GF-D8 (cell line): ENCODE measurements at places on chromosomes 2 and 18.

DNA sequence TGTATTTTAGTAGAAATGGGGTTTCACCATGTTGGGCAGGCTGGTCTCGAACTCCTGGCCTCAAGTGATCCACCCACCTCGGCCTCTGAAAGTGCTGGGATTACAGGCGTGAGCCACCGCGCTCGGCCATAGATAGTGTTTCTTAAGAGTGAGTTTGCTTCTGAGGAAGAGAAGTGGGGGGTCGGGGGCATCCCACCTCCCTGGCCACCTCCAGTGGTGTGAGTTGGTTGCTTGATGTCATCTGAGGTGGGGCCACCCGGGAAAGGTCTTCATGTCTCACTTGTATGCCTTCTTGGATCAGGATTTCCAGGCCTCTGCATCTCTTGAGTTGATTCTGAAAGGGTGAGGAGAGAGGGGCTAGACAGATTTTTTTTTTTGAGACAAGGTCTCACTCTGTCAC lies 57.1 kb downstream of the AGAP1 start:
- DNase-seq: no peak

DNA sequence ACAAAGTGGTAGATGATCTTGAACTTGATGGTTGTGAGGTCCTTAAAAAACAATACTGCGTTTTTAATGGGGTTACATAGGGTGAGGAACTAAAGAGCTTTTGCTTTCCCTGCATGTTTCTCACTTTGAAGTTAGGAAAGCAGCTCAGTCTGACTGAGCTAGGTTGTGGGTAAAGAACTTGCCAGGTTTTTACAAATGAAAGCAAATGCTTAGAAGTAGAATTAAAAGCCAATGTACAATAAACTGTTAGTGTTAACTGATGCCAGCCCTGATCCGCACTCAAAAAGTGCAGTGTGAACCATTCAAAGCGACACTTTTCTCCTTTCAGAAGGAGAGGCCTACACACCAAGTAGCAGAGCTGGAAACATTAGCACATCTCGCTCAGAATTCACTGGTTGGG lies 270.3 kb downstream of the AGPS start:
- no peak for DNase-seq

GRCh38 chr2:25042321-25043240 lies 705 bp downstream of the EFR3B start:
- DNase-seq: no peak

- DNase-seq: no peak
These were observed 20.5 kb downstream of the CFAP65 start for GRCh38 chr2:219020604-219021365.

DNA sequence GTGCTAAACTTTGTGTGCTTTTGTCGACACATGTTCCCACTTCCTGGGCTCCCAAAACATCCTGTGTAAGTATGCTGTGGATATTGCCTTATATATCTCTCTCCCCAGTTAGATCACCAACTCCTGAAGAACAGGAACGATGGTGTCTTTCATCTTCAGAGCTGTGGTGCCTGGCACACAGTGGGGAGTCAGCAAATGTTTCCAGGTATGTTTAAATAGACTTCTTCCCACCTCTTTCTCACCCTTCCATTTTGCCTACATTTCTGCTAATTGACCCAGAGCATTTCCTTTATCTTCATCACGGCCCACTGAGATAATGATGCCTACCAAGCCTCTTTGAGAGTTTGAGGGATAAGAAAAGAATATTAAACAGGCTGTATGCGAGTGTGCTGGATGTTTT lies 60.7 kb downstream of the RND3 start:
- DNase-seq: no peak

DNA sequence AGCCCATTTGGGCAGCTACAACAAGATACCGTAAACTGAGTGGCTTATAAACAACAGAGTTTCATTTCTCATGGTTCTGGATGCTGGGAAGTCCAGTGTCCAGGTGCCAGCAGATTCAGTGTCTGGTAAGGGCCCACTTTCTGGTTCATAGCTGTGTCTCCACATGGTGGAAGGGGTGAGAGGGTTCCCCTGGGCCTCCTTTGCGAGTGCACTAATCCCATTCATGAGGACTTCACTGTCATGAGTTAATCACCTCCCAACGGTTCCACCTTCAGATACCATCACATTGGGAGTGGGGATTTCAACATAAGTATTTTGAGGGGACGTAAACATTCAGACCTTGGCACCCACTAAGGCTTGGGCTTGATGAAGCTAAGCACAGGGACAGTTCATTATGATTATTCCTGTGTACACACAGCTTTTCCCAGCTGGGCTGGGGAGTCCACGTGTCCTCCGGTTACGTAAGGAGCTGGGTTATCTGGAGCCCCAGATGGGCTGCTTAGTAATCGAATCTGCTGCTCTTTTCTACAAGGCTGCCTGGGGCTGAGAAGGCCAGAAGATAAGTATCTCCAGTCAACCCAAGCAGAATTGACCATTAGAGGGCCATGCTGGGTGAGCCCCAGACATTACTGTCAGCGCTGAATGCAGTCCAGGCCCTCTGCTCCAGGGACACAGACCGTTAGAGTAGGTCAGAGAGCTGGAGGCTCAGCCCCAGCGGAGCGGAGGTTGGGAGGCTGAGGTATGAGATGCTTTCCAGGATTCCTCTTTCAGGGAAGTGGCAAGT lies 42.7 kb downstream of the EPAS1 start:
- DNase-seq: no peak

DNA sequence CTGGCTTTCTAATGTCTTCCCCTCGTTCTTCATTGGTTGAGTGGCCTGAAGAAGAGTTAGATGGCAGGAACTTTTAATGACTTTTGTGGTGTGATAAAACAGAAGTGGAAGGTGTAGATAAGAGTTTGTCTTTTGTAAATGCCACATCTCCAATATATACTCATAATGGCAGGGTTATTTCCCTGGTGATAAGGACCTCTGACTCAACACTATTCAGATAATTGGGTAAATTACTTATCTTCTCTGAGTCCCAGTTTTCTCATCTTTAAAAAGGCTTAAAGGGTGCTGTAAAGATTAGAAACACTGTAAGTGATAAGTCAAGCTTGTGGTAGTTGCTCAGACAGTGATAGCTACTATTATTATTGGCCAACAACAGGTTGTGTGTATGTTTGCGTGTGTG lies 9.5 kb downstream of the KLHL14 start:
- no peak for DNase-seq

DNA sequence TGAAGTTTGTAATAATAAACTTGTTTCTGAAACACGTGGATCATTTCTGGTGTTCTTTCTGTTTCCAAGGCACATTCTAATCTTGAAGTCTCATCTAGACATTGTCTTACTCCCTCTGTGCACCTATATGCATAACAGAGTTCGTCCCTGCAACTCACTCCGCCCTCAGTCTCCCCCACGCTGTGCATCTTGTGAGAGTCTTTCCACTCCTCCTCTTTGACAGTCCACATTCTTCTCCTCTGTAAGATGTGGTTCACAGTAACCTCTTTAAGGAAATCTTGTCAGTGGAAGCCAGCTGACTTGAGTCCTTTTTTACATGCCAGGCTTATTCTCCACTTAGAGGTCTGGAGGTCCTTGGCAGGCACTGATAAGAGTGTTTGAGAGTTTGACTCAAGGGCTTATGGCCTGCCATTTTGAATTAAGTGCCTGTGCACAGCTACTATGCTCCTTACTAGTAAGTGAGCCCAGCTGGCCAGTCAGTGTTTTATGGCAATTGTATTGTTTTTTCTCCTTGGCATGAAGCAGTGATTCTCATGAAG lies 108.9 kb upstream of the IL1R2 start:
- no peak for DNase-seq

- no peak for DNase-seq
These were observed 220.1 kb downstream of the MYCN start for GRCh38 chr2:16160281-16161084.

DNA sequence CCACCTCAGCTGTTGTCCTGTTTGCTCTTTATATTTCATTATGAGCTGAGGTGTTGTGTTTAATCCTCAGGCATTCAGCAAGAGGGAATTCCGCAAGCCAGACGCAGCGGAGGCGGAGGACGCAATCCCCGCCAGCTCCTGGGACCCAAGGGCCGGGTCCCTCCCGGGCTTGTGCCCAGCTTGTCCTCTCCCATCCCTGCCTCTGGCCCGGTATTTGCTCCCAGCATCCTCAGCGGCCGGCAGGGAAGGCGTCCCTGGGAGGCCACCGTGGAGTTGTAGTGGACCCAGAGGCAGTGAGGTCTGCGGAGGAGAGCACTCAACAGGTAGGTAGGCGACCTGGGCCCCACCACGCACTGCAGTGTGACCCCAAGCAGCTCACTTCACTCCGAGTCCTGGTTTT lies 42.5 kb upstream of the FOSL2 start:
- DNase-seq: no peak

DNA sequence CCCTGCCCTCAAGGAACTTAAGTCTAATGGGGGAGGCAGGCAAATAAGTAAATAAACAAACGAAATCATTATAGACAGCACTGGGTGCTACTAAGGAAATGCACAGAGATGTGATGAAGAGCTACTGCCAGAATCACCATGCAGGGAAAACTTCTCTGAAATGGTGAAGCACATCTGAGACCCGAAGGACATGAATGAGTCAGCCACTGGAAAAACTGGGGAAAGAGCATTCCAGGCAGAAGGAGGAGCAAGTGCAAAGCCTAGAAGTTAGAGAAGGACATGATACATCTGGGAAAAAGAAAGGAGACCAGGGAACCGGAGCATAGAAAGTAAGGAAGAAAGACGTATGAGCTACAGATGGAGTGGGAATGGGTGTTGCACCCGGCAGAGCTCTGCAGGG lies 56.8 kb downstream of the TGFA start:
- DNase-seq: no peak

- no peak for DNase-seq
These were observed 25.3 kb upstream of the RUFY4 start for GRCh38 chr2:218043701-218044109.

DNA sequence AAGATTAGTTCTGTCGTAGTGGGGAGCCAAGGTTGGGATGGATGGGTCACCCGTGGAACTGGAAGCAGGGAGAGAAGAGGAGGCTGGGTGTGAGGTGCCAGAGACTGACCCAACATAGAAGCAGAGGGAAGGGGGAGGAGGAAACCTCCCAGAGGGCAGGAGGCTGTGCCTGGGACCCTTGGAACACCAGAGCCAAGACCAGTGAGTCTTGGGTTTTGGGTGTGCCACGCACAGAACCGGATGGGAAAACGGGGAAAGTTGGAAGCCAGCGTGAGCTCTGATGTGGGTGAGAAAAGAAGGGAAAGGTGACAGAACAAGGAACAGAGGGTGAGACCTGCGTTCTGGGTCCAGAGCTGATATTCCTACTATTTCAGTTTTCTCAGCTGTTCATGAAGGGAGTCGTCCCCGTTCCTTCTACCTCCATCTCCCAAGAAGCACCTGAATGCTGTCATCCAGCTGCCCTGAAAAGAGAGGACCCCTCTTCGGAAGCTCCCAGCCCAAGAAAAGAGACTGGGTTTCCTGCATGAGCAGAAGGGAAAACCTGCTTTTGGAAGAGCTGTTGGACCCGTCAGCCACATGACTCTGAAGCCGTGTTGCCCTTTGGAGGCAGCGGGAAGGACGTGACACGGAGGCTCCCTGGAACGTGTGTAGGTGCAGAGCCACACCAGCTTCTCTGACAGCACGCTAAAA lies 250.1 kb downstream of the NDUFA10 start:
- no peak for DNase-seq

- no peak for DNase-seq
These were observed 117.4 kb upstream of the ITGB6 start for GRCh38 chr2:160317181-160318099.

DNA sequence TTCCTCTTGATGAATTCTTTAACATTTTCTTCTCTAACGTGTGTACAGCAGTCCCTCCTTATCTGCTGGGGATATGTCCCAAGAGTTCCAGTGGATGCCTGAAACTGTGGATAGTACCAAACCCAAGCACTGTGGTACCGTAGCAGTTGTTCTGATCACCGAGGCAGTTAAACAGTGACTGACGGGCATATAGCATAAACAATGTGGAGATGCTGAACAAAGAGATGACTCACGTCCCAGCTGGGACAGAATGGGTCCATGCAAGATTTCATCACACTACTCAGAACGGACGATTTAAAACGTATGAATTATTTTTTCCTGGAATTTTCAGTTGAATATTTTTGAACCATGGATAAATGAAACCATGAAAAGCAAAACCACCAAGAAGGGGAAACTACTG lies 54.5 kb upstream of the SPAG16 start:
- DNase-seq: no peak

DNA sequence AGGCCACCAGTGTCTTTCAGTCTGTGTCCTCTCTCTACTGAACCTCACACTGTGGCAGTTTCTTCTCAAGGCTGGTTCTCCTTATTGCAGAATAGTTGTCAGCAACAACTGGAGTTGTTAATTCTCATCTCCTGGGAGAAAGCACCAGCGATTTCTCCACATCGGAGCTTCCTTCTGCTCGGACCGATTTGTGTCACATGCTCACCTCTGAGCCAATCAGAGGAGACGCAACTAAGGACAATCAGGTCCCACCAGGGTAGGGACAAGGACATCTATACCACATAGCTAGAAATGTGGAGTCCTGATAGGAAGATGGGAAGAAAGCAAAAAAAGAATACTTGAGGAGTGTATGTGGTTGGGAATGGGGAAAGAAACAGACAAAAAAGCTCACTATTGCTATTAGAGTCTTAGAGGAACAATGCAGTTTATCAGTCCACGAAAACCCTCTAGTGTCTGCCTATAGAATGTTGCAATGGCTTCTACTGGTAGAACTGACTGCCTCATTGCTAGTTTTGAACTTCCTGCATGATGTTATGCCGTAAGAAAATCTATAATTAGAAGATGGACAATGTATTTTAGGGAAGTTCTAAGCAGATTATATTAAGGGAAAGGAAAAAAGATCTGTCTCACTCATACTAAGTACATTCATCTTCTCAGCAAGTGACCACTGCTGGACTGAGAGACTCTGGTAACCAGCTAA lies 169.7 kb downstream of the CDCA7 start:
- DNase-seq: no peak
